ENCODE measurements at places on chromosomes 7 and 10.

- no peak for DNase-seq
These were observed 12.3 kb downstream of the SCART1 start for GRCh38 chr10:133465950-133466474.

DNA sequence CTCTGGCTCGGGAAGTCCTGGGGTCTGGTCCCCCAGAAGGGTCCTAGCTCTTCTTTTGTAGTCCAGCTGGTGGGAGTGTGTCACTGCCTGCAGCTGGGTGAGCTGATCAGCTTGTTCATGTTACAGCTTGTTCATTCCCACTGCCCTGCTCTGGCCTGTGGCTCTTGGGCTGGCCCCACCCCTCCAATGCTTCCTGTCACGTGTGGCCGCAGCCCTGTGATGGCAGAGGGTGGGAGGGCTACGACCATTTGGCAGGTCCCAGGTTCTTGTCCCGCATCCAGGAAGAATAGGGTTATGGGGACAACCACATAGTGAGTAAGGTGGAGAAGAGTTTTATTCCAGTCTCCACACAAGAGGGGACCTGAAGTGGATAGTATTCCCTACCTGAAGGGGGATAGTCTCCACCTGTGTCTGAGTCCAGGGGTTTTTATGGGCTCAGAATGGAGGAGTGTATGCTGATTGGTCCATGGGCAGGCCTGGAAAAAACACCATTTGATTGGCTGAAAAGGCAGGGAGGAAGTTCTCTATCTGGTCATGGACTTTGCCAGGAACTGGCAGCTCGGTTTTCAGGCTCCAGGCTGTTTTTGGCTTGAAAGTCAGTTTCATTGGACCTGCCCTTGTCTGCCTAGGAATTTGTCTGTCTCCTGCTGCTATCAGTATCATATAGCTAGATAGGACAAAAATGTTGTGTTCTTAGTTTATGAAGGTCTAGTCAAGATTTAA, 13.1 kb downstream of the SDHAF3 start:
- no peak for DNase-seq

DNA sequence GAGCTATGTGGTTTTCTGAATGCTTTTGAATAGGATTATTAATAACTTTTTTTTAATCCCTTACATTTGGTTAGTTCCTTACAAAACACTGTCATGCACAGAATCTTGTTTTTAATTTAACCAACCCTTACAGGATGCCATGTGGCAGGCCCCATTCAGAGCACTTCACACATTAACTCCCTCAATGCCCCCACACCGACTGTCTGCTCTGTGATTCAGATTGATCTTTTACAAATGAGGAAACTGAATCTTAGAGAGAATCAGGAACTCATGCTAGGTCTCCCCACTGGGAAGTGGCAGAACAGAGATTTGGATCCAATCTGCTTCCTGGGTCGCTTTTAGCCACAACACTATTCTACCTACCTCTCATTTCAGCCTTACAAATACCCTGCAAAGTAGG, 195.8 kb upstream of the NPVF start:
- DNase-seq: no peak

DNA sequence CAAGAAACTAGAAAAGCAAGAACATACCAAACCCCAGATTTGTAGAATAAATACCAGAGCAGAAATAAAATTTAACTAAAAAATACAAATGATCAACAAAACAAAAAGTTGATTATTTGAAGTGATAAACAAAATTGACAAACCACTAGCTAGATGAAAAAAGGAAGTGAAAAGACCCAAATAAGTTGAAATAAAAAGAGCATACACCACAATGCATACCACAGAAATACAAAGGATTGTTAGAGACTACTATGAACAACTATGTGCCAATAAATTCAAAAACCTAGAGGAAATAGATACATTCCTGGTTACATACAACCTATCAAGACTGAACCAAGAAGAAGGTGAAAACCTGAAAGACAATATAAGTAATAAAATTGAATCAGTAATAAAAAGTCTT, 333.4 kb downstream of the SH2D4B start:
- no peak for DNase-seq

GRCh38 chr7:128842674-128843641, 12.8 kb downstream of the FLNC start:
- DNase-seq: no peak

DNA sequence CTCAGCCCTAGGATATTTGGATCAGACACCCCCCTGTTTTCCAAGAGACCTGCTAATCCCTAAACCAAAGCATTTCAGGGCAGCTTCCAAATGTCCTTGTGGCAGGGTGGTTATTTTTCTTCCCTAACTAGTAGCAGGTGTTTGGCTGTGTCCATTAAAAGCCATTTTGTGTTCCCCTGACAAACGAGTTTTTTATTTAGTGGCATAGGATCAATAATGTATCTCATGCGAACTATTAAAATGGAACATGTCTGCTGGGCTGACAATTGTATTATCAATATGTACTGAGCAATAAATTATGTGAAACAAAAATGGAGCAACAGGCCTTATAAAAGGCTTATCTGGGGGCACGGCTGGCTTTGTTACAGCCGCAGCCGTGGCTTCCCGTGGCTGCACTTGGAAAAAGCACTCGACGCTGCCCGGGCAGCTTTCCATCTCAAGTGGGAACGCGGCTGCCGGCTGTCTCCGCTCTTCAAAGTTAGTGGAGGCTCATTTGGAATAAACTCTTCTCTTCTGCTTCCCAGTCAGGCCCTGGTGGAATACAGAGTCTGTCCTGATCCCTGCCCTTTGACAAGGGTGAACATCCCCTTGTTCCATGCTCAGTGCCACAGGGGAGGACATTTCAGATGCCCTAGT, 554.3 kb downstream of the TYW1 start:
- DNase-seq: no peak

GRCh38 chr10:3534433-3534832, 250.6 kb downstream of the KLF6 start:
- DNase-seq: no peak

DNA sequence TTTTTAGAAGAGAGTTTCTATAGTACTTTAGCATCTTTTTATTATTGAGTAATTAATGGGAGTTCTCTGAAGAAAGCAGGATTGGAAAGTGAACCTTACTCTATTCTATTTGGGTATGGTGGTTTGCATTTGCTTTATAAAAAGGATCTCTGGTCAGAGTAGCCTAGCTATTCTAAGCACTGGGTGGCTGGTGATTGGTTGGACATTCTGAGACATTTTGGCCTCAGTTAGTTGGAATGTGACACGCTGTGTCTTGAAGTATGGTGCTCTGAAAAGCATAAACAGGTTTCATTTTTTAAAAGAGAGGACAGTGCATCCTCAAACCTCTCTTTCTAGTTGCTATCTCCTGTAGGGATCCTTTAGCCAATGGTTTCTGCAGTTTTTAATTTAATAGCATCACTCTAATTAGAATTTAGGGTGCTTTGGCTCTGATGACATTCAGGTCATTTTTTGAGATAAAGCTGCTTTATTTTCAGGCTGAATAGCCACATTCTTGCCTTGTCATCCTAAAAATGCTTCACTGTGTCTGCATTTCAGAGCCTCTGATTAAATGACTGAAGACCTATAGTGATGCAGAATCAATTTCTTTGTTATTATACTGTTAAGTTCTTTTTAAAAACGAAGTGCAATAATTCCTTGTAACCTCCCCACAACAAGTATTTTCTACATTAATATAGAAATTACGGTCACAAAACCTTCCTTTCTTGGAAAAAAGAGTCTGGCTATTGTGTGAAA, 20.6 kb downstream of the TMEM178B start:
- DNase-seq: no peak

GRCh38 chr7:30159698-30160143, 24.9 kb downstream of the MTURN start:
- no peak for DNase-seq

GRCh38 chr10:99279626-99280111, 44.0 kb upstream of the HPSE2 start:
- no peak for DNase-seq

GRCh38 chr10:10826125-10826524, 191.5 kb upstream of the CELF2 start:
- no peak for DNase-seq

GRCh38 chr7:96686305-96686704, 23.3 kb downstream of the SEM1 start:
- no peak for DNase-seq

GRCh38 chr7:94633687-94634086, 22.2 kb downstream of the SGCE start:
- DNase-seq: no peak

DNA sequence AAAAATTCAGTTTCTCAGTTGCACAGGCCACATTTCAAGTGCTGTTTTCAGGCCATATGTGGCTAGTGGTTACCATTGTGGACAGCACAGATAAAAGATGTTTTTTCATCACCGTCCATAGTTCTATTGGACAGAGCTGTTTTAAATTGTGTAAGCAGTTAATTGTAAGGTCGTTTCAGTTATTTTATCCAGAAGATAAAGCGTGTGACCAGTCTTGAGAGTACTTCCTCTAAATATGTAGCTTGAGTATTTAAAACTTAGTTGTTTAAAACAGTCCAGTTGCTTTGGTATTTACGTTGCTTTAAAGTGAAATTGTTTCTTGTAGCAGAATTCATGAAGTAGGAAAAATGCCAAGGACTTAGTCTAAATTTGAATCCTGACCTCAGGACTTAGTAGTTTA, 66.9 kb downstream of the ZNRF2 start:
- no peak for DNase-seq

GRCh38 chr7:142616842-142617241, 132.4 kb upstream of the PRSS1 start:
- no peak for DNase-seq

DNA sequence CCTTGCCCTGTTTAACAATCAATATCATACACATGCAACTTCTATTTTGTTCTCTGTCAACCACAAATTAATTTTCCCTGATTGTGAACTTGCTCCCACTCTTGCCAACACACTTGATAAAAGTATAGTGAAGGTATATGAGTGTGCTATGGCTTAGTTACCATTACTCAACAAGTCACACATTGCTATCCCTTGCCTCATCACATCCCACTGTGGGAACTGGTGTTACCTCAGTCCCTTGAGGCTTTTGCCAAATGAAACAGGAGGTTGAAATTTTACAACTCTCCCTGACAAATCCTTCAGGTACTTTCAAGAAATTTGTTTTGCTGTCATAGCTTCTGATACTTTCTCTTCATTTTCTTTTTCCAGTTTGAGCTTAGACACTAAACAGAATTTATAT, 472.5 kb upstream of the SEMA3D start:
- no peak for DNase-seq

DNA sequence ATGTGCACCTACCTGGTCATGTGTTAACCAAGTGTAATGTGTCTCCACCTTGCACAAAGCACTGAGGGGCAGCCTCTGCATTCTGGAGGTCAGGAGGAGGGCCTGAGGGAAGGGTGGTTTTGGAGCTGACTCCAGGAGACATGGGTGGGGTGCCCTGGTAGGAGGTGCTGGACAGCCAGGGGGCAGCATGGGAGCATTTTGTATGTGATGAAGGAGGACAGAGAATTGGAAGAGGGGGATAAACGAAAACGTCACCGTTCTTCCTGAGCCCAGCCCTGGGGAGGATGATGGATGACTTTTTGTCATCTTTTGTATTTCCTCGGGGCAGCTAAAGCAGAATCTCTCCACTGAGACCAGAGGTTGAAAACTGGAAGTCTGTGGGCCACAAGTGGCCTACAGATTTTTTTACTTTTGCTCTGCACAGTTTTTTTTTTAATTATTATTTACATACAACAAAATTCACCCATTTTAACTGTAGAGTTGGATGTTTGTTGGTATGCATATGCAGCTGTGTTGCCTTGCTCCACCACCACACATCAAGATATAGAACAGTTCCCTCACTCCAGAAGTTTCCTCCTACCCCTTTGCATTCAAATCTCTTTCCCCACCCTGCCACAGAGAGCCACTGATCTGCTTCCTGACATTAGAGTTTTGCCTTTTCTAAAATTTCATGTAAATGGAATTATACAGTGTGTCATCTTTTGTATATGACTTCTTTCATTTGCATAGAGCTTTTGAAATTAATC, 242.5 kb downstream of the VTI1A start:
- DNase-seq: no peak

DNA sequence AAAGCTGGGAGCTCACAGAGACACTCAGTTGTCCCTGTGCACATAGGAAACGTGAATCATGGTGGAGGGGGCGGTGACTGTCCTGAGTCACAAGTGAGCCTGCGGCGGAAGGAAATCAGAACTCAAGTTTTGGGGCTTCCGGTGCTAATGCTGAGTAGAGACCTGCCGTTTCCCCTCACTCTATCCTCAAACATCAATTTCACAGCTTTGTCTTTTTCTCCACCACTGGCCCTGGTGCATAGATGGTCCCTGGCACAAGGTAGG, 21.9 kb downstream of the ADCYAP1R1 start:
- no peak for DNase-seq

DNA sequence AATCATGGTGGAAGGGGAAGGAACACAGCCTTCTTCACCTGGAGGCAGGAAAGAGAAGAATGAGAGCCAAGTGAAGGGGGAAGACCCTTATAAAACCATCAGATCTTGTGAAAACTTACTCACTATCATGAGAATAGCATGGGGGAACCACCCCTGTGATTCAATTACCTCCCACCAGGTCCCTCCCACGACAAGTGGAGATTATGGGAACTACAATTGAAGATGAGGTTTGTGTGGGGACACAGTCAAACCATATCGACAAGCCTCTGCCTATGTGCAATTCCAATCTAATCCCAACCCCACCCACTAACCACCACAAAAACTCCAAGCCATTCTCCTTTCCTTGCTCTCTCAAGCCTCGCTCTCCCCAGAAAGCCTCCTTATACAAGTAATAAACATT, 69.2 kb downstream of the TAC1 start:
- DNase-seq: no peak

GRCh38 chr10:71978988-71979691, 14.9 kb downstream of the CHST3 start:
- no peak for DNase-seq

GRCh38 chr10:116132780-116133399, 140.1 kb downstream of the GFRA1 start:
- DNase-seq: no peak

DNA sequence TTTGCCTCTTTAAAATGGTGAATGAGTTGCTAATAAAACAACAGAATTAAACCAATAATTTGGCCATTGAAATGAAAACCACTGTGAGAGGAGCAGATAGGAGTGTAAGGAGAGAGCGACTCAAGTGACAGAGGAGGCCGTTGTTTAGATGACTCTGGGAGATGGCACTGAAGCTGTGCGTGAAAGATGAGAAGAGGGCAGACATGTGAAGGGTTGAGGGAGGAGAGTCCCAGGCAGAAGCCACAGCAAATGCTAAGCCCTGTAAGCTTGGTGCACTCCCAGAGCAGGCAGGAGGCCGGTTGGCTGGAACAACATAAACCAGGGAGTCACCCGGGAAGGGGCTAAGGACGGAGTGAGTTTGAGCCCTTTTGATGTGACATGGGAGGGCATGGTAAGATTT, 814 bp upstream of the OPALIN start:
- DNase-seq: no peak

Measured in stimulated activated CD8-positive, alpha-beta memory T cell treated with anti-CD3 and anti-CD28 coated beads, Interleukin-7, amount 100 ng/mL, for 4 hours (primary cell).